ENCODE measurements at places on chromosomes 16 and 17.

GRCh38 chr17:68054296-68054900 lies 18.9 kb downstream of the KPNA2 start:
- no peak for DNase-seq

DNA sequence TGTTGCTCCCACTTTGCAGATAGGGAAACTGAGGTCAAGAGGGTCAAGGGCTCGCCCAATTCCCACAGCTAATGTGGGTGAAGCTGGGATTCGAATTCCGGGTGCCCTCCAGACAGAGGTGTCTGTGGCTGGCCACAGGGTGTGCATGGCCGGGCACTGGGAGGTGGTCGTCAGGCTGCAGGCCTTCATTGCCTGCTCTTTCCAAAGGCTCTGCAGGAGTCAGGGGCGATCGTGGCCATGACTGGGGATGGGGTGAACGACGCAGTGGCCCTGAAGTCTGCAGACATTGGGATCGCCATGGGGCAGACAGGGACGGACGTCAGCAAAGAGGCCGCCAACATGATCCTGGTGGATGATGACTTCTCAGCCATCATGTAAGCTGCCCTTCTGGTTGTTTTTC lies 49.8 kb downstream of the MEAK7 start:
- no peak for DNase-seq

DNA sequence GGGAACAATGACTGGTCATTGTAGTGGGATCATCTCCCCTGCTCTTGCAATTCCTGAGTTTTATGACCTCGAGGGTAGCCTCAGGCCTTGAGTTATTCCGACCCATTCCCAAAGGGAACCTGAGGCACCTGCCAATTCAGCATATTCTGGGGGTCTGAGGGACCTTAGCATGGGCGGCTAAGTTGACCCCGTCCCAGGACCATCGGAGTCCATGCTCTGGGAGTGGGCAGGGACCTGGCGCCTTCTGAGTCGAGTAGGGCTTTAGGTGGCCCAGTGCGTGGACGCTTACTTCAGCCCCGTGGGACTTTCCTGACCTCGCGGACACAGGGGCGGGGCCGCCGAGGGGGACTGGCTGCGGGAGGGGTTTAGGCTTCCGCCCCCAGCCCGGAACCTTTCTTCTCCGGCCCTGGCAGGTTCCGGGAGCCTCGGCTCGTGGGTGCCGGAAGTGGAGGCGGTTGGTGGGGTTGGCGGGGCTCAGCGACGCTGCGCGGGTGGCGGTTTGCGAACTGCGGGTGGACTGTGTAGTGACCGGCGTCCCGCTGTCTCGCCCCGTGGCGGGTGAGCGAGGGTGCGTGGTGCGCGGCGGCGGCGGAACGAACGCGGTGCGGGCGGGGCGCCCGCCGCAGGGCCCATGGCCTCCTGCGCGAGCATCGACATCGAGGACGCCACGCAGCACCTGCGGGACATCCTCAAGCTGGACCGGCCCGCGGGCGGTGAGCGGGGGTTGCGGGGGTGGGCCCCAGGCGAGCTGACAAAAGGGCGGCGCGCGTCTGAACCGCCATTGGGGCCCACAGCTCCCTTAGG lies at the start of gene EDC4:
TSS of gene EDC4 (plus strand) at position 422 of the 804 bp plus-strand sequence. CDS start at position 632, 210 bp downstream.
- DNase-seq: peak; percentile 83

DNA sequence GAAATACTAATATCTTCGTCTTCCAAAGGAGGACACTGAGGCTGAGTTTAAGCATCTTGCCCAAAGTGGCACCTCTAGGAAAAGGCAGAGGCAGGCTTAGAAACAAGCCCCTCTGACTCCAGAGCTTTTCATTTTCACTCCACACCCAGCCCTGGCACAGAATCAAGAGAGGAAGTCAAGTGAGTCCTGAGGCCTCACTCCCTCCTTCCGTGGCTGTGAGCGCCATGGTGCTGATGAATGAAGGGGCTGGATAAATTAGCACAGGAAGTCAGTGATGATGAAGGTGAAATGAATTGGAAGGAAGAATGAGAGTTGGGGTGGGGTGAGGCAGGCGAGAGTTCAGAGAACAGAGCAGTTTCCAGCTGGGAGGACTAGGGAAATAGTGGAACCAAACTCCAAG lies 179.3 kb downstream of the TMEM132E start:
- no peak for DNase-seq

DNA sequence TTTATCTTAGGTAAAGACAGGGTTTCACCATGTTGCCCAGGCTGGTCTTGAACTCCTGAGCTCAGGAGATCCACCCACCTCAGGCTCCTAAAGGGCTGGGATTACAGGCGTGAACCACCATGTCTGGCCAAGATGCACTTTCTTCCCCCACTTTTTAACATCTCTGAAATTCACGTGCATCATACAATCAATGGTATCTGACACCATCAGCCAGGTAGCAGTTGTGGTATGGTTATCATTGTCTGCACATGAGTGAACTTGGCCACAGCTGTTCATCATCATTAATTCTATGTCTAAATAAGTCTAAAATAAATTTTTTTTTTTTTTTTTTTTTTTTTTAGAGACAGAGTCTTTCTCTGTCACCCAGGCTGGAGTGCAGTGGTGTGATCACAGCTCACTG lies 34.2 kb upstream of the MYLK3 start:
- DNase-seq: no peak

DNA sequence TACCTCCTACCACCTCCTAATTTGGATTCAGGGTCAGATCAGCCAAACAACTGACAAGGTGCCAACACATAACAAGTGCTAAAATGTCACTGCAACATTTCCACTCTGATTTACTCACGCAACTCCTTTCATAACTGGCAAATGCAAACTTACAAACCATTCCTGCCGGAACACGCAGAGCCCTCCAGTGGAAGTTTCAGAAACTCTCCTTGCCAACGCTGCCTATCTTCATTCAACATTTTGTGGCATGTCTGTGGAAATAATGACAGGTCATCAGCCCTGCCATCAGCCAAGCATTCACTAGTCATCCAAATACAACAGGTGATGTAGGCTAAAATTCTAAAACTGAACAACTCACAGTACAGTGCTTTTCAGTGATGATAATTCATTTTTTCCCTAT lies 37.7 kb upstream of the OR3A1 start:
- no peak for DNase-seq

DNA sequence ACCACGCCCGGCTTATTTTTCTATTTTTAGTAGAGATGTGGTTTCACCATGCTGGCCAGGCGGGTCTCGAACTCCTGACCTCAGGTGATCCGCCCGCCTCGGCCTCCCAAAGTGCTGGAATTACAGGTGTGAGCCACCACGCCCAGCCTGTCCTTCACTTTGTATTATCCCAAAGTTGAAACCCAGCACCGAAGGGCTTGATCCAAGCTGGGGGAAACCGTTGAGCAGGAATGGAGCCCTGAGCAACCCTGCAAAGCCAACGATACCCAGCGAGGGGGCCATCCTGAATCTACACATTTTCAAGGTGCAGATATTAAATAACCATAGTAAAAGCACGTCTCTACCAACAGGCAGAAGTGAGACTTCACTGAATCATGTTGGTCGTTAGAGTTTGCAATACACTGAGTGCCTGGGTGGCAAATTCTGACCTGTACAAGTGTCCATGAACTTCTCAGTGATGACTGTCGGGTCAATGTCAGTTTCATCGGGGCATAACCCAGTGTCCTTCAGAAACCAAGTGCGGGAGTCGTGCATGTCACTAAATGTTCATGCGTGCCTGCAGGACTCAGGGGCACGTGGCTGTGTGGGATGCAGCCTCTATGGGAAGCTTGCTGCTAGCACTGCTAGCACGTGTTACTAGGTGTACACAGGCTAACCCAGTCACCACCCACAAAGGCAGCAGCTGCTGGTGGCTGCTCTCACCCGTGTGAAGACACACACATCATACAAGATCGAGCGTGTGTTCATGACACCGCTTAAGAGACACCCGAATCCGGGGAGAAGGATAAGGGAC lies 10.5 kb upstream of the RBFOX3 start:
- DNase-seq: no peak

DNA sequence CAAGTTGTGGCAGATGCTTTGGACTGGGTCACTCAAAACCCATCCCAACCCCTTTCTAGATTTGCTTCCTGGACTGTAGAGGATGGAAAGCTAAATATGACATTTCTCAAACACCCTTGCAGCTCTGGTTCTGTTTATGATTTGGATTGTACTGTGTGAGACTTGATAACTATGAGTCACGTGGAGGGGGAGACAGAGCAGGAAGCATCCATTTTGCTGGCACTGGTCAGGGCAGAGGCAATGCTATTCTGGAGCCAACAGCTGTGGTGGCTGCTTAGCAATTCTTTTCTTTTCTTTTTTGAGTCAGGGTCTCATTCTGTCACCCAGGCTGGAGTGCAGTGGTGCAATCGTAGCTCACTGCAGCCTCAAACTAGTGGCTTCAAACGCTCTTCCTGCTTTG lies 13.6 kb upstream of the TERF2 start:
- DNase-seq: no peak

DNA sequence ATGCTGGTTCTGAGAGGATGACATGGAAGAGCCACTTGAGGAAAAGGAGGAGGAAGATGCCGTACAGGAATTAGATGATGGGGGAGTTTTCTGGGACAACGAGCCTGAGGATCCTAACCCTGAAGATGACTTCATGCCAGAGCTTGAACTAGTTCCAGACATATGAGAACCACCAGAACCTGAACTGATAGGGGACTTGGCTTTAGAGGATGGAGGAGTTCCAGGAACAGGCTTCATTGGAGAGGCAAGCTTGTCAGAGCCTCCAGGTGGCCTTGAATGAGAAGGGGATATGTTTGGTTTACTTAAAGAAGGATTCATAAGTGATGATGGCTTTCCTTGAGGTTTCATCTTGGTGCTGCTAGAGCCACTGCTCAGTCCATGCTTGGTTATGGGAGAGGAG lies 6.9 kb upstream of the FBXL20 start:
- DNase-seq: no peak

GRCh38 chr16:67995423-67995822 lies 3.9 kb downstream of the DPEP2 start:
- DNase-seq: no peak

GRCh38 chr17:42378959-42379594 lies 9.2 kb downstream of the STAT3 start:
- peak; percentile 45 for DNase-seq

DNA sequence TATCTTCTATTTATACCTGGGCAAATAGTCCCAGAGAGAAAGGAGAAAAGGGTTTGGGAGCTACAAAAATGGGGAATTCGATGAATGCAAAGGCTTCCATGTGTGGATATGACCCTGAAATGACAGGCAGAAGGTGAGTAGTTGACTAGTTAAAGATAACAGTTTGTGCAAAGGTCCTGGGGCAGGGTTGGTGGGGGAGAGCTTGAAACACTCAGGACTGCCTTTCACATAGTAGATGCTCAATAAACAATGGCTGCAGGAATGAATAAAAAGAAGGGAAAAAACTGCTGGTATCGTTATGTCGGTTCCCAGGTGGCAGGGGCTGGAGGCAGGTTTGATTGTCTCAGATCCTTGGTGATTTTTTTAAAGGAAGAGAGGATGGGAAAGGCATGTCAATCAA lies 445.5 kb downstream of the HAPSTR1 start:
- no peak for DNase-seq

DNA sequence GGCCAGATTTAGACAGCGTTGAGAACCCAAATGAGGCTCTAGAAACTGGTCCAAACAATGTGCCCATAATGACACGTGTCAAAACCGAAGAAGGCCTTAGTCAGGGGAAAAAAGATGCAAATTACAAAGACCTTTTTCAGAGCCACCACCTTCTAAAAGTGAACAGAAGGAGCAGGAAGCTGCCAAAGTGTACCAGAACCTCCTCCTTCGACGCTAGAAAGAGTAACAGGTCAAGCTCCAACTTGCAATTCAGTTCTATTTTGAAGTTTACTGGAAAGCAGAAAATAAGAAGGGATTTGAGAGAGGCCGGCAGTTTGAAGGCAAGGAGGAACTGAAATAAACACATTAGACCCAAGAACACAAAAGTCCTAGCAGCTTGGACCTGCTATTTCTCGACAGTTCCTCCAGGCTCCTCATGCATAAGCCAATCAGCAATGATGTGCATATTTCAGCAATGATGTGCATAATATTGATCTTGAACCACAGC lies 61.8 kb downstream of the XYLT1 start:
- DNase-seq: no peak

DNA sequence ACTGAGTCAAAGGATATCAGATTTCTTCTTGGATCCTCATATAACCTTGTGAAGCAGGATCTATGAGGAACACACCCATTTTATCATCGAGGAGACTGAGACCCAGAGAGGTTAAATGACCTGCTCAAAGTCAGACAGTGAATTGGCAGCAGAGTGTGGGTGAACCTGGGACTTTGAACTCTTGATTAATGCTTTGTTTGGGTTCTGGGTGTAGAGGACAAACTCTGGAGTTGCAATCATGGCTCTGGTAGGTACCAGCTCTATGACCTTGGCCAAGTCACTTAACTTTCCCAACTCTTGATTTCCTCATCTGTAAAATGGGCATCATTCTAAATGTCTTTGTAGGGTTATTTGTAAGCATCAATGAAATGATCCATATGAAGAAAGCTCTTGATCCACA lies 166.4 kb downstream of the HAPSTR1 start:
- no peak for DNase-seq

DNA sequence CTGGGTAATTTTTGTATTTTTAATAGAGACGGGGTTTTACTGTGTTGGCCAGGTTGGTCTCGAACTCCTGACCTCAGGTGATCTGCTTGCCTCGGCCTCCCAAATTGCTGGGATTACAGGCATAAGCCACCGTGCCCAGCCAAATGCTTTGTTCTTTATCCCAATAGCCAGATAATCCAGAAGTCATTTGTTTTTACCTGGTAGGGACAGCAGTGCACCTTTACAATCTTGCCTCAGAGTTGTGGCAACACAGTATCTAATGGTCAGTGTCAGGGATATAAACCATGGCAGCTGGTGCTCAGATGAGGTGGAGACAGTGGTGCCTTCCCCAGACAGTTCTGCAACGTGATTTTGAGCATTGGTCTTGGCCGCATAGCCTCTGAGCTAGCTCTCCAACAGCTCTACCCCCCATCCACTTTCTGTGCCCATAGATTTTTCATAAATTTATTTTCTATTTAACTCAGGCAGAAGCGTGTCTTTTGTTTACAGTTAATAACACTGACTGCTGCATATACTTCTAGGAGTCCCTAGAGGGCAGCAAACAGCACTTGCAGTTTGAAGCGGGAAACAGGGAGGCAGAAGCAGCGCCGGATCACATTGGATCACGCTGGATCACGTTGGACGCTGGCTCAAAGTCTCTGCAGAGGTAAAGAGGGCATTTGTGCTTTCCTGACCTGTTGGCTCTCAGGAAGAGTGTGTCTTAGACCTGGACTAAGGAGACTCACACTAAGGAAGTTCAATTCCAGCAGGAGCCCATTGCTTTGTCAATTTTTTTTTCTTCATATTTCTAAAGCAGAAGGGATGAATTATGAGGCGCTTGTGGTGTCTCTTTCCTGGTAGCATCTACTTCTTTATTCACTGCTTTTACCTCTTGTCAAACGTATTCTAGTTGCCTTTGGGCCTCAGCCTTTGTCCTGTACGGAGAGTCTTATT lies 5.1 kb upstream of the GGT6 start:
- DNase-seq: peak; percentile 78

DNA sequence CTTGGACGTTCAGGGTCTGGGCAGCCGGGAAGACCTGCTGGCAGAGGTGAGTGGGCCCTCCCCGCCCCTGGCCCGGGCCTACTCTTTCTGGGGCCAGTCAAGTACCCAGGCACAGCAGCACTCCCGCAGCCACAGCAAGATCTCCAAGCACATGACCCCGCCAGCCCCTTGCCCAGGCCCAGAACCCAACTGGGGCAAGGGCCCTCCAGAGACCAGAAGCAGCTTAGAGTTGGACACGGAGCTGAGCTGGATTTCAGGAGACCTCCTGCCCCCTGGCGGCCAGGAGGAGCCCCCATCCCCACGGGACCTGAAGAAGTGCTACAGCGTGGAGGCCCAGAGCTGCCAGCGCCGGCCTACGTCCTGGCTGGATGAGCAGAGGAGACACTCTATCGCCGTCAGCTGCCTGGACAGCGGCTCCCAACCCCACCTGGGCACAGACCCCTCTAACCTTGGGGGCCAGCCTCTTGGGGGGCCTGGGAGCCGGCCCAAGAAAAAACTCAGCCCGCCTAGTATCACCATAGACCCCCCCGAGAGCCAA lies 8.6 kb upstream of the ABCC3 start:
- DNase-seq: peak; percentile 85

Measured in adrenal gland (tissue), 19 donors.